T-helper 1 cell (primary cell): ENCODE measurements at places on chromosomes 3 and 15.
A peak's percentile ranks its signal among the peaks of the same experiment; 100 is the strongest.

GRCh38 chr3:187039723-187040414 is 99.4 kb downstream of the RPL39L start:
- DNase-seq: no peak

- DNase-seq: no peak
These were observed 399.0 kb upstream of the KCNMB2 start for GRCh38 chr3:178137206-178137605.

DNA sequence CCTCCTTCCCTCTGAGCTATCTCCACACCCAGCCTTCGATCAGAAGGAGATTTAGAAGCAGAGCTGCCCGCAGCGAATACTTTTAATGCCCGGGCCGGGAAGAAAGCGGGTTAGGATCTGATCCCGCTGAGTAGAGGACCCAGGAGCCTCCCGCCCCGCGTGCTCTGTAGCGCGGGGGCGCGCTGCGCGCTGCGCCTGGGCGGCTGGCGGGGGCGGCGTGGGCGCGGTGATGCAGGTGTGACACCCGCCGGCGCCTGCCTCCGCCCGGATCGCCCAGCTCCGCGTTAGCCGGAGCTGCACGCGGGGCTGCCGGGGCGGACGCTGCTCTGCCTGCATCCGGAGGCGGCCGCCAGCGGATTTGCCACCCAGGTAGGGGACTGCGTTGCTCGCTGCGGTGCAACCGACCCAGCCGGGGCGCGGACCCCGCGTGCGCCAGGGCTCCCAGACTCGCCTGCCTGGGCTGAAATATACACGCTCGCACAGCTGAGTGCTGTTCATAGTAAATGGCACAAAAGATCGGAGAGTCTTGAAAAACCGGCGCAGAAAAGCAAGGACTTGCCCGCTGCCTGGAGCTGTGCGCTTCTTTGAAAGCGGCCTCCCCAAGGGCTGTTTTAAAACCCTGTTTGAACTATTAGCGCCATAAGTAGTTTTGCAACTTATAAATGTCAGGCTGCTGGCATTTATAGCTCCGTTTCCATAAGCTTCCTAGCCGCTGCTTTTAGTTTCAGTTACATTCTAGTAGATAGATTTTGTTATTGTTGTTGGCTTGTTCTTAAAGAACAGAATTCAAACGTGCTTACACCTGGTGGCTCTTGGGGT is at the start of gene SV2B:
TSS of gene SV2B (plus strand) at position 263 of the 819 bp plus-strand sequence. CDS start 126,007 bp downstream, outside the sequence.
- DNase-seq: peak; percentile 10

DNA sequence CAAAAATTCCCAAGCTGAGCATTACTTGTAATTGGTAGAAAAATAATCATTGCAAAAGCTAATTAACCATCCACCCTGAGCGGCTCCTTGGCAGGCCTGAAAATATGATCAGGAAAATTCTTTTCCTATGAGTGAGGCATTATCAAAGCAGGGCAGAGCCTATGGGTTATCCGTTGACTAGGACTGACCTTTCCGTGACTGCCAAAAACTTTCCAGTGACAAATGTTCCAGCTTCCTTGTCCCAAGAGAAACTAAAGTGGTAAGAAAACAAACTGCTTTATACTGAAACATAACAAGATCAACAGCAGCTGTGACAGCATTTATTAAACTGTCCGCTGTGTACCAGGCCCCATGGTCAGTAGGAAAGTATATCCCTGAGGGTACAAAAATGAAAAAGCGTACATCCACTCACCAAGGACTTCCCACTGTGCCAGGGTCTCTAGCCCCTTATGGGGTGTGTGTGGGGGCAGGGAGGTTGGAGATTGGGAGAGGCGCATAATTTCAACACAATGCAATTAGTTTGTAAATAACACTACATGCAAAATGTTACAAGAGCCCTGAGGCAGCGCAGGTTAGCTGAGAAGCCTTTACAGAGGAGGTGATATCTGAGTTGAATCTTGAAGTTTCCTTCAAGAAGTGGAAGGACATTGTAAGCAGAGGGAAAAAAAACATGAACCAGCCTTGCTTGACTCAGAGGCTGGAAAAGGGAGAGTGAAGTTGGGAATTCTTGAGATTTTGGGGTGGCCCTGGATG is 8.5 kb downstream of the LIPC start:
- no peak for DNase-seq

DNA sequence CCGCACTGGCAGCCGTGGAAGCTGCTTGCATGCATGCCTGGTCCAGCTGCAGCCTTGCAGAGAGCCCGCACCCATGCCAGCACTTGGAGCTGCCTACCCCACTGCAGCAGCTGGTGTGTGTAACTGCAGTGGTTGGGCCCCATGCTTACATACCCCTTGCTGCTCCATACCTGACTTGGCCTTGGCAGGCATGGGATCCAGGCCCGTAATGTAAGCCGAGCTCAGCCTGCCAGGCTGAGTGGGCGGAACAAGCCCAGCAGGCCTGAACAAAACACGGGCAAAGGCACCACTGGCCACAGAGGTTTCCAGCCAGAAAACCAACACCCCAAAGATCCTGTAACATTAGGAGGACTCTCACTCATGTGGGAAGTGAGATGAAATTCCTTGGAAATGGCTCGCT is 48.3 kb downstream of the SLC6A20 start:
- DNase-seq: no peak

GRCh38 chr3:39024497-39024896 is 27.2 kb downstream of the SCN11A start:
- no peak for DNase-seq
